ENCODE measurements at places on chromosomes 6 and 20. TPM values are rescaled to one million over a fixed set of nuclear protein-coding genes. Genes with fewer than 3 reads are reported as not detected.

GRCh38 chr6:110055387-110055735, 77.2 kb downstream of the GPR6 start:
- DNase-seq = no peak

DNA sequence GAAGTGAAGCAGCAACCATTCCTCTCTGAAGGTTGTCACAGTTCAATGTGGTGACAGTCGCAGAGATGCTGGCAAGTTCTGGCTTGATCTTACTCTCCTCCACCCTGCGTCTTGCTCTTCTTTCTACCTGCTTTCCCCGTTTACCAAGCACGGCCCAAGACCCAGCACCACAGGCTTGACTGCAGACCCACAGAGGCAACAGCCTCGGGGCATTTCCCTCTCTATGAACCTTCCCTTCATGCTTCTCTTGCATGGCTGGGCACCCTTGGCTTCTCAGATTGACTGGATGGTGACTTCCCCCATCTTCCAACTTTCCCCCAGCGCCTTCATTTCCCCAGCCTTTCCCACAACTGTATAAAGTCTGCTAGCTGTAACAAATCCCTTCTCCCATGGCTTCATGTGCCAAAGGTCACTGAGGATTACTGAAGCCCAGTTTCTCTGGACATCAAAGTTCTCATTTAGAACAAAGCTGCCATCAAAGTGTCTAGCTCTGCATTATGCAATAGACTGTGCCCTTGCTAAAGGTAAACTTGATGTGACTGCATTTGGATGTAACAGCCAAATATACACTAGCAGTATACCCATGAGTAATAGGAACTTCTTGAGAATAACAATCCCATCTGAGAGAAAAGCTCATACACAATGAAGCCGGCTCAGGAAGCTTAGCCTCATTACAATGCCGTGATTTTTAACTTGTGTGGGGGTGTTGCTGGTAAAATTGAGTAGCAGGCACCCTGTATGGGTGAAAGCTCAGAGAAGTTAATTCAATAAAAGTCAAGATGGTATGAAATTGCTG, 723.1 kb upstream of the FLRT3 start:
- no peak for DNase-seq

DNA sequence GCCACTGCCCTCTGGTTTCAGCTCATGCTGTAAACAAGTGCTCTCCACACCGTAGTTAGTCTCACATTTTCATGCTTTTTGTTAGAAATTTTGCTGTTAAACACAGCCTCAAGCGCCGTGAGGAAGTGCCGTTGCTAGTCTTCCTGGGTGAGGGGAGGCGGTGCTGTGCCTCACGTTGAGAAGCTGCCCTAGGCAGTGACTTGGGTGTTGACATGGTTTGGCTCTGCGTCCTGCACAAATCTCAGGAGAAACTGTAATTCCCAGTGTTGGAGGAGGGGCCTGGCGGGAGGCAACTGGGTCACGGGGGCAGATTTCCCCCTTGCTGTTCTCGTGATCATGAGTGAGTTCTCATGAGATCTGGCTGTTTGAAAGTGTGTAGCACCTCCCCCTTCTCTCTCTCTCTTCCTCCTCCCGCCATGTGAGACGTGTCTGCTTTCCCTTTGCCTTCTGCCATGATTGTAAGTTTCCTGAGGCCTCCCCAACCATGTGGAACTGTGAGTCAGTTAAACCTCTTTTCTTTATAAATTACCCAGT, 95.8 kb downstream of the ERMARD start:
- DNase-seq = no peak

SAPCD1 gene
- 1.7 TPM for polyA plus RNA-seq

DNA sequence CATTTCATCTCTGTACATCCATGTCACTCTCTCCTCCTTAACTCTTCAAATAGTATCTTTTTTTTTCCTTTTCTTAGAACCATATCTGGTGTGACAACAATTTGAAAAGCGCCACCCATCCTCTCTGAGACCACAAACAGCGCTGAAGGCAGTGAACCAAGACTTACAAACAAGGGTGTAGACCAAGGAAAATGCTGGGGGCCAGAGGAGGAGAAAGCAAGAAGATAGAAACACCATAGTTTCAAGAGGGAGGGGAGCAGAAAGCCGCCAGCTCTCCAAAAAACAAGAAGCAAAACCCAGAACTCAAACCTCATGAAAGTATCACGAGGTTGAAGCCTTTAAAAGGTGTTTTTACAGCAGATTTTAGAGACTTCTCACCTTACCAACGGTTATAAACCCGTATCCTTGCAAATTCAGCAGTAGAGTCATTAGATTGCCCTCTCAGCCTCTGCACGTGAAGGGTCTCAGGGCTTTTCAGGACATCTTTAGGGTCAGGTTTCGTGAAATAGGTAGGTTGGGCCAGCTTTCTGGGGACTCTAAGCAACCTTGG, 13.3 kb upstream of the RIPOR2 start:
- no peak for DNase-seq

GRCh38 chr6:91681296-91681695, 1094.4 kb upstream of the MAP3K7 start:
- DNase-seq = no peak

- no peak for DNase-seq
Measured at GRCh38 chr20:3775457-3776108, 5.7 kb downstream of the SPEF1 start.

DNA sequence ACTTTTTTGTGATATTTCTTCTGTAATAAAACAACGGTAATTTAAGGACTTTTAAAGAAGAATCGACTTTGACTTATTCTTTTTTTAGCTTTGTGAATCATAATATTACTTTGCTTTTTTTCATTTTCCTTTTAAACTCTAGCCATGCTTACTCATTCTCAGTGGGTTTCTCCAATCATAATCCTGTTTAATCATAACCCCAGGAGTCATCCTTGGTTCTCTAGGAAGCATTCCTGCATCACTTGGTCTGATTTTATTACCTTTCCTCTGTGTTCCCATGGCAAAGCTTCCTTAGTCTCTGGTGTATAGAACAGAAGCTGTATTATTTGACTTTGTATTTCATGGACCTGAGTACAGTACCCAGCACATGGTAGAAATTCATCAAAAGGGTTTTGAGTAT, 223.5 kb downstream of the CDKAL1 start:
- no peak for DNase-seq

DNA sequence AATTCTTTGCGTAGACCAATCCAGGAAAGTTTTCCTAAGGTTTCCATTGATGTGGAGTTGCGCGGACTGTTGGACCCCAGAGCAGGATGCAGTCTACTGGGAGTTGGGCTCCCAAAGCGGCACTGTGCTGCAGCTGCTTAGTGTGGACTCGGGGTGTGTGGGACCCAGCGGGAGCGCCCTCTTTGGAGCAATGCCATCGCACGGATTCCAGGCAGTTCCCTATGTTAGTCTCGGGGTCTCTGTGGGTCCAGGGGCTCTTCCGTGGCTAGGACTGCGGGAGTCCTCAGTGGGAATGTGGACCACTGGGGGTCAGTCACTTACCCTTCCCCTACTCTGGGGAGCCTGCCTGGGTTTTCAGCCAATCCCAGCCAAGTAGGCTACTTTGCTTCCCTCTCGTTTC, 151.7 kb upstream of the OLIG3 start:
- DNase-seq = no peak

DNA sequence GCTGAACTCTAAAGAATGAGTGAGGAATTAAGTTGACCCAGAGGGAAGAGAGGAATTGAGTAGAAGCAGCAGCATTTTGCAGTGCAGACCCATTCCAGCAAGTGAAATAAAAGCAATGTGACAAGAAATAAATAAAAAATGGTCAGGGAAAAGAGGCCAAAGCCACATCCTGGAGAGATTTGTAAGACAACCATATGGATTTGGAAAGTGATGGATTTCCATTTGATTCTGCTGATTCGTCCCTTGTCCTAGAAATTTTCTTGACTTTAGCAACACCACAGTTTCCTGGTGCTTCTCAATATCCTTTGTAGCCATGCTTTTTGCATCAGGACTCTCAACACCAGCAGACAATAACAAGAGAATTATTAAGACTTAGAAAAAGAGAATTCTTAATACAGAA, 29.8 kb downstream of the ANKEF1 start:
- DNase-seq = no peak

- no peak for DNase-seq
Measured at GRCh38 chr20:3691306-3691705, 9.5 kb upstream of the ADAM33 start.

All from keratinocyte (primary cell).